Small intestine (tissue), 16 donors: ENCODE measurements at places on chromosomes 6 and 20.

DNA sequence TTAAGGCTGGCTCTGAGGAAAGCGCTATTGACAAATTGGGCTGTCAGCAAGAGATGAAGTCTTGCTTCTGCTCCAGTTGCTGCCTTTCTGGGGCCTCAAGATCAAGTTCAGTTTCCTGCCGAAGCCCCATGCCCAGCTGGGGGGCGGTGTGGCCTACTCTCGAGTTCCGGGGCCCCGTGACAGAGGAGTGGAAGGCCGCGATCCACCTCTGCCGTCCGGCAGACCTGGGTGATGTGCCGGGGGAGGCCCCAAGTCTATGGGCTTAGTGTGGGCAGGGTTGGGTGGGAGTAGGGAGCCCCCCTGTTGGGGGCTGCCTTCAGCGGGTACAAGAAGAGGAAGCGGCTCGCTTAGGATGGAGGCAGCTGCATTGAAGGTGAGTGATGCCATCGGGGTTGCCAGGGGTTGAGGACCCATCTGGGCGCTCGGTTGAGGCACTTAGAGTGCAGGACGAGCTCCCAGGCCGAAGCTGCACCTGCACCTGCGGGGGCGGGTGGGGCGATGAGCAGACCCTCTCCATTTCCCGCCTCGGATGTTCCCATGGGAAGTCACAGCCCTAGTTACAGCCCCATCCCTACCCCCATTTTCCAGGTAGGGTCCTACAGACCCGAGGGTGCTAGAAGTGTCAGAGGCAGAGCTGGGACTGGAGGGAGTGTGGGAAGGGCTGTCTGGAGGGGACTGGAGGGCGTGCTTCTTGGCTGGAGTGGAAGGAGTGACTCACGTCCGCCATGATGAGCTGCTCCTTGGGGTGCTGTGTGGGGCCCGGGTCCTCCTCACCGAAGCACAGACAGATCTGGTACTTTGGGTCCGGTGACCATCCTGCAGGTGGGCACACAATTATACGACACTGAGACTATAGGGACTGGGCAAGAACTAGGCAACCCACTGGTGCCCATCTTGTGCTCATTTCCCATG lies 2.9 kb upstream of the FOXS1 start:
- no peak for DNase-seq

GRCh38 chr6:115832786-115833185 lies 227.9 kb downstream of the FRK start:
- DNase-seq = no peak

DNA sequence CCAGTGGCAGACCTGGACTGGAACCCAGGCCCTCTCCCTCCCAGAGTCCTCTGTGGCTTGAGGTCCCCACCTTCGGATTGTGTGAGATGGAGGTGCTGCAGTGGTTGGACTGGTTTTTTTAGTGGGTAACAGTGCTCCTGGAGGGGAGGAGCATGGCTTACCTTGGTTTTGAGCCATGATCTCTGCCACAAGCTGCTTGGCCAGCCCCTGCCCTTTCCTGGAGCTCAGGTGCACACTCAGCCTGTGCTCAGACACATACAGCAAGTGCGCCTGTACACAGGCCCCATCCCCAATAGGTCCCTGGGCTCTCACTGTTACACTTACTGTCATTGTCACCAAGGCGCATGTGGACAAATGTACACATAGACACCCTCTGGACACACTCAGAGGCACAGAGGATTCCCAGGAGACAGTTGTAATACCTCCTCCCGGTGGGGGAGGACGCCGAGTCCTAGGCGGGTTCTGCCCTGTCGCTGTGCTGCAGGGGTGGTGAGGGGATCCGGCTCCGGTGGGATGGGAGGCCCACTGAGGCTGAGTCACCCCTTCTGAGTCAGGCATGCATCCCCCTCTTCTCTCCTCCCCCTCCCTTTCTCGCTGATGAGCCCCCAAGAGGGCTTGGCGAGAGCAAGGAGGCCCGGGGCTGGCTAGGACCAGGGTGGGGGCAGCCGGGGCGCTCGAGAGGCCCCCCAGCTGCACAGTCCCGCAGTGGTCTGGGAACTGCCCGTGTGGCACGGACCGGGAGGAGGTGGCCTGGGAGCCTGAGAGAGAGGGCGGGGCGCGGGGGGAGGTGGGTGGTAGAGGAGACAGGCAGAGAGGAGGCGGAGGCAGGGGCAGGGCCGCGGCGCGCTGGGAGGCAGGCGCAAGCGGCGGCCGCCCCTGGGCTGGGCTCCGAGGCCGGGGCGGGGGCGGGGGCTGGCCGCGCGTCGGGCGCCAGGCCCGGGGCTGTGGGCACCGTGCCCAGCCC lies 522 bp upstream of the EPB41L1 start:
- peak; percentile 77 for DNase-seq

GRCh38 chr20:1686151-1686748 lies 28.7 kb upstream of the SIRPG start:
- DNase-seq = no peak

DNA sequence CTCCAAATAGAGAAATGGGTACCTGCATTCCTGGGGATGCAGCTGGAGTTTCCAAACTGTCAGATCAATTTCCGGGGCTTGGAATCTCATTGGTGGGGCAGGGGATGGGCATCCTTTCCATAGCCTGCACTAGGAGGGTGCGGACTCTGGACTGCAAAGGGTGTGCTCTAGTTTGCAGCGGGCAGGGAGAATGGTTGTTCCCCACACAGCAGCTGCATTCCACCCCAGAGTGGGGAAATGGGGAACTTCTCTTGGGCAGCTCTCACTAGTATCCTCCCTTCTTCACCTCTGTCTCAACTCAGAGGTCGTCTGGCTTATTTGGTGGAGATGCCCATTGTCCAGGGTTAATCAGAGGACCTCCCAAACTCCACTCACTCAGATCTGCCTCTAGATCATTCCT lies 34.5 kb upstream of the CDKN1A start:
- DNase-seq = peak; percentile 63

GRCh38 chr6:347232-347631 lies 44.3 kb upstream of the IRF4 start:
- no peak for DNase-seq

DNA sequence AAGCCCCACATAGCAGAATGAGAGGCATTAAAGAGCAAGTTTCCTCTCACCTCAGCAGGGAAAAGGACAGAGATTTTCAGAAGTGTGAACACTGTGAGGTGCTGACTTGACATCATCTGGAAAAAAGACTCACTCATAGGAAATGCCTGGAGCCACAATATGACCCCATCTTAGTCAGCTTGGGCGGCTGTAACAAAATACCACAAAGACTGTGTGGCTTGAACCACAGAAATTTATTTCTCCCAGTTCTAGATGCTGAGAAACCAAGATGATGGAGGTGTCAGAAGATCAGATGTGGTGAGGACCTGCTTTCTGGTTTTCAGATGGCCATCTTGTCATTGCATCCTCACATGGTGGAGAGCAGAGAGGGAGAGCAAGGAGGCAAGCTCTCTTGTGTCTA lies 253.1 kb downstream of the ADGB start:
- no peak for DNase-seq

- DNase-seq = no peak
Observed at GRCh38 chr6:151096255-151096612, 143.5 kb upstream of the AKAP12 start.

- DNase-seq = no peak
Observed at GRCh38 chr6:169930799-169931198, 179.4 kb downstream of the ERMARD start.

- no peak for DNase-seq
Observed at GRCh38 chr20:17470973-17471372, 60.2 kb downstream of the BFSP1 start.

DNA sequence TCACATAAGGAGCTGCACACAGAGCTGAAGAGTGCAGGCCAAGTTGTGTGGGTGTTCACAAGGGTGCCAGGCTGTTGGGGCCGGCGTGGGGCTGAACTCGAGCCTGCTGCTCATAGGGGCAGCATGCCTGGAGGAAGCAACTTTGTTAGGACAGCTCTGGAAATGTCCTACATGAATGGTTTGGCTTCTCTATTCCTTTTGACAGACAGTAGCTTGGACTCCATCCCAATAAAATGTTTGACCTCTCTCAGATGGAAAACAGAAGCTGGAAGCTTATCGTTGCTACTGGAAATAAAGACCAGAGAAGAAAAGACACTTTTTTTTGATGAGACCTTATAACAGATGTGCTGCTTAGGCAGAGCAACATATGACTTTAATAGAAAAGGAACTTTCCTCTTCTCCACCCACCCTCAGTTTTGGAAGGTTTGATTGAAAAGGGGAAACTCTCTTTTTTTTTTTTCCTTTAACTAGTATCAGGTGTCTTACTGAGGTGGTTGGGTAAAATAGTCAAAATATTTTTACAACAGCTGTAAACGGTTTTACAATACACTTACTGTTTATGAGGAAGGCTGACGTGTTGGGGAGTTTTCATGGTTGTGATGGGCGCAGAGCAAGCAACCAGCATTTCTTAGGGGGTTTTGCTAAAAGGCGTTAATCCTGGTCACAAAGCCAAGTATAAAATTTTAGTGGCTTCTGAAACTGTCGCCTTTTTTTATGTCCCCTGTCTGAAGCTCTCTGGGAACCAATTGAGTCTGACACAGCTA lies 80.7 kb upstream of the EEF1E1 start:
- DNase-seq = no peak

DNA sequence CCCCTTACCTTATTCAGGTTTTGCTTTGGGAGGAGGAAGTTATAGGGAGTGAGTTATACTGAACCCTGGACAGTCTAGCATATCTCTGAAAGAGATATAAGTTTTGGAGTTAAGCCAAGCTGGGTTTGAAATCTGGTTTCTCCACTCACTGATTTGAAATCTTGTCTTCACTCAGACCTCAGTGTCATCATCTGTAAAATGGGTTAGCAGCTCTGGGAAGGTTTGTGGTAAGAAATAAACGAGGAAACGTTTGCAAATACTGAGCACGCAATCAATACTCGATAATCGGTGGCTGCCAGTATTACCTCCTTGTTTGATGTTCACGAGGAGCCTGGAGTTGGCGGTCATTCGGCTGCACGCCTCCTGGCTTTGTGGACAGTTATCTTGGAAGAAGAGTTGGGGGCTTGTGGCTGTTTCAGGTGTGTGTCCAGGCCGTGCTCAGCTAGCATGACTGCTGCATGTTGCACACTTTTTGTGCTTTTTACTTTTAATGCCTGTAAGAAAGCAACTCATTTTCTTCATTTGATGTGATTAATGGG lies 61.8 kb downstream of the PAX1 start:
- DNase-seq = no peak

DNA sequence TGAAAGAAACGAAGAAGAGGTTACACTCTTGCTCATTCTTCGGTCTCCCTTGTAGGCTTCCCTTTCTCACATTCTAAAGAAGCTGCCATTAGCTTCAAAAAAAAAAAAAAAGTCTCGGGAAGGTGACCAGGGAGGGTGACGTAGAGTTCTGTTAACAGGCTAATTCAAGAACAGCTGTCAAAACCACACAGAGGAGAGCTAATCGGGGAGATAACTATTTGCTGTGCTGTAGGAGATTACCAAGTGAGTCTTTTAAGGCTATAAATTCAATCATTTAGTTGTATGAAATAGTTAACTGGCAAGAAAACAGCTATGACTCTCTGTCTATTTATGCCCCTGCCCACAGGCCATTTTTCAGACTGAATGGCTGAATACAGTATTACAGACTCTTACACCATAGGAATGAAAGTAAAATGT lies 256.8 kb downstream of the SYNE1 start:
- peak; percentile 56 for DNase-seq

- no peak for DNase-seq
Observed at GRCh38 chr6:104431096-104431495, 428.6 kb downstream of the HACE1 start.

DNA sequence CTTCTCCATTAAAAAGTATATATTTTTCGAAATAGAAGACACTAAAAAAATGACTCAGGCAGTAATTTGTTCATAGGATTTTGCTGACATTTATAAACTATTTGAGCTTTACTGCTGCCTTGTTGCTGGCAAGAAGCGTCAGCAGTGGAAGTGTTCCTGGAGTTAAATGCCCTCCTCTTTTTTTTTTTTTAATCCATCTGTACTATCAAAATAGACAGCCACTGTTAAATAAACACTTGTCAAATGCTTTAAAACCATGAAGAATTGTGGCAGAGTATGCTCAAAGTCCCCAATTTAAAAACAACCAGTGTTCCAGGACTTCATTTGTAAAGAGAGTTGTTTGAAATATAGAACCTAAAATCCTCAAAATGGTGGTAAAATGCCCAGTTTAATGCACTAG lies 253.8 kb downstream of the NKAIN2 start:
- DNase-seq = no peak

DNA sequence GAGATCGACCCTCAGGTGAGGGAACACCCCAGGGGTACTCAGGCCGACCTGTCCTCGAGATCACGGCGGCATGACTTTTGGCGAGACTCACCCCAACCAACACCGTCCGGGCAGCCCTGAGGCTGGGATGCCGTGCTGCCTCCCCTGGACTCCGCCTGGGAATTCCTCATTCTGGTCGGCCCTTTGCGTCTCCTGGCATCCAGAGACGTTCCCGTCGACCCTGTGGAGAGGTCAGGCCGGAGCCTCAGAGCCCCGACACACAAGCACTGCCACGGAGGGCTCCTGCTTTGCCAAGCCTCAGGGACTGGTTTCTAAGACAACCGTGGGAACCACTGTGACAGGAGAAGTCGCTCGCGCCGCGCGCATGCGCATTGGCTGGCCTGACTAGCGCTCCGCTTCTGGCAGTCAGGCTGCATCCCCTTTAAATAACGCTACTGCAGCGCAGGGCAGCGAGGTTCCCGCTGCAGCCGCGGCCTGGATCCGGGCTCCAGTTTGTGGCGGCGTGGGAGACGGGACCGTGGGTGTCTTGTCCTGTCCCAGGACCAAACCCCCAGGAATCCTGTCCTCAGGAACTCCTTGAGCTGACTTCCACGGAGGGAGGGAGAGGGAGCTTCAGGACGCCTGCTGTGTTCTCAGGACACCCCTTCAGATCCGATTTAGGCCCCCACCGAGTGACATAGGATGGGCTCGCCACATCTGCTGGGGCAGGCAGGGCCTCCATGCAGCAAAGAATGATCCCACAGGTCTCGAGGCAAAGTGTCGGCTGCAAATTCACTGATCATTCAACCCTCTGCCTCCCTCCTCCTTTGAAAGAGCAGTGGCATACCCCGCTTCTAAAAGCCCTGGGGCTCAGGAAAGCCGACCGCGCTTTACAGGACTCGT lies 163.2 kb upstream of the ZNF337 start:
- peak; percentile 31 for DNase-seq

DNA sequence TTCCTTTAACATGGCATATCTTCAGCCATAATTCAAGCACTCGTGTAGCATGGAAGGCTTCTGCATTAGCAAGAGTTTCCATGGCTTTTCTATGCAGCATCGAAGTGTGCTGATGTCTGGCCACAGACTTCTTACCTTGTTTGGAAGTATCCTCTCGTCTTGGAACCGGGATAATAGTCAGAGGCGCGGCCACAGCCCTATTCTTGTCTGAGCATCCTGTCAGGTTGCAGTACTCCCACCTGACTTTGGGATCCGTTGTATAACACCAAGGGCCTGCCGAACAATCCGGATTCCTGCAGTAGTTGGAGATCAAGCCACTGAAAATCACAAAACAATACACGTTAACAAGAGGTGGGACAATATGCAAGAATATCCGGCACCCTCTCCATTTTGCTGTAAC lies 138.9 kb downstream of the SLC22A3 start:
- DNase-seq = no peak

GRCh38 chr6:169825558-169826225 lies 74.3 kb downstream of the ERMARD start:
- no peak for DNase-seq
